Stomach (tissue), 19 donors: ENCODE measurements at places on chromosomes 6 and 20. TPM values are rescaled to one million over a fixed set of nuclear protein-coding genes. Genes with fewer than 3 reads are reported as not detected.
A peak's percentile ranks its signal among the peaks of the same experiment; 100 is the strongest.

Gene OR12D3
- total RNA-seq = not detected

DNA sequence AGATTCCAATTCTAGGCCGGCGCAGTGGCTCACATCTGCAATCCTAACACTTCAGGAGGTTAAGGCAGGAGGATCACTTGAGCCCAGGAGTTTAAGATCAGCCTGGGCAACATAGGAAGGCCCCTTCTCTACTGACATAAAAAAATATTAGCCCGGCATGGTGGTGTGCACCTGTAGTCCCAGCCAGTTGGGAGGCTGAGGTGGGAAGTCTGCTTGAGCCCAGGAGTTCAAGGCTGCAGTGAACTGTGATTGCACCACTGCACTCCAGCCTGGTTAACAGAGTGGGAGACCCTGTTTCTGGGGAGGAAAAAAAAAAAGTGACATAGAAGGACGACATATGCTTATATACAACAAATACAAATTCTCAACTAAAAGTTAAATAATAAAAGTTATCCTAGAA, 30.9 kb downstream of the B4GALT5 start:
- DNase-seq = no peak
- no peak overlapping the region for H3K27ac ChIP-seq
- H3K4me3 ChIP-seq = no peak overlapping the region
- H3K4me1 ChIP-seq = peaks cover 60% of the 10 kb centered on the region
- no peaks in the 10 kb centered on the region for H3K27me3 ChIP-seq

- H3K36me3 ChIP-seq = no peaks in the 10 kb centered on the region
- no peak for DNase-seq
- no peak overlapping the region for H3K27ac ChIP-seq
- peaks cover 14% of the 10 kb centered on the region for H3K4me1 ChIP-seq
- H3K27me3 ChIP-seq = no peaks in the 10 kb centered on the region
These were observed 33.3 kb downstream of the BLOC1S5 start for GRCh38 chr6:8030920-8031319.

GRCh38 chr6:148701375-148701774, 45.5 kb upstream of the UST start:
- no peak for DNase-seq
- no peaks in the 10 kb centered on the region for H3K27me3 ChIP-seq
- H3K4me3 ChIP-seq = peak overlapping the region; percentile 37

- no peaks in the 10 kb centered on the region for H3K36me3 ChIP-seq
- H3K4me3 ChIP-seq = no peak overlapping the region
- no peaks in the 10 kb centered on the region for H3K27me3 ChIP-seq
- no peaks in the 10 kb centered on the region for H3K4me1 ChIP-seq
- H3K27ac ChIP-seq = peak overlapping the region; percentile 52
- DNase-seq = no peak
These were observed 67.8 kb downstream of the SYTL3 start for GRCh38 chr6:158717341-158718330.

GRCh38 chr6:167090171-167090570, 32.7 kb upstream of the CCR6 start:
- H3K36me3 ChIP-seq = no peaks in the 10 kb centered on the region
- no peak overlapping the region for H3K4me3 ChIP-seq
- H3K27ac ChIP-seq = no peak overlapping the region

DNA sequence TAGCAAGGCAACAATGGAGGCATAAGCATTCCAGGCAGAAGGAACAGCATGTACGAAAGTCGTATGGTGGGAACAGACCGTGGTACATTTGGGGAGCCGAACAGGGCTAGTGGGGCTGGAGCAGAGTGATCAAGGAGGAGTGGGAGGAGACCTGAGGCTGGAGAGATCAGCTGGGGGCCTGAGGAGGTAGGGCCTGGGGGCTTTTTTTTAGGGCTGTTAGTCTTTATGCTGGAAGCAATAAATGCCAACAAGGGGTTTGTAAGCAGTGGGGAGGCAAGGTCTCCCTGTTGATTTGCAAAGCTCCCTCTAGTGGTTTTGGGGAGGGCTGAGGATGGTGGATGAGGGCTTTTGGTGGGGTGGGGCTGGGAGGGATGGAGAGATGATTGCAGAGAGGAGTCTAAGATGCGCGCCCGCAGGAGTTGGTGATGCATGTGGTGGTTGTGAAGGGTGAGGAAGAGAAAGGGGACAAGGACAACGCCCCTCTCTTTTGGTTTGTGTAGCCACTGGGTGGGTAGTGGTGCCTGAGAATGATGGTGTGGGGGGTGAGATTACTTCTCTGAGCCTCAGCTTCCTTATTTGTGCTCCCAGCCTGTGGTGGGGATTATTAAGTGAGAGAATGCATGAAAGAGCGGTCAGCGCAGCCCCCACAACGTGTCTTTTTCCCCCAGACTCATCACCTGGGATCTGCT, 74.1 kb upstream of the TOX2 start:
- H3K4me1 ChIP-seq = no peaks in the 10 kb centered on the region
- no peak overlapping the region for H3K27ac ChIP-seq
- no peak for DNase-seq

DNA sequence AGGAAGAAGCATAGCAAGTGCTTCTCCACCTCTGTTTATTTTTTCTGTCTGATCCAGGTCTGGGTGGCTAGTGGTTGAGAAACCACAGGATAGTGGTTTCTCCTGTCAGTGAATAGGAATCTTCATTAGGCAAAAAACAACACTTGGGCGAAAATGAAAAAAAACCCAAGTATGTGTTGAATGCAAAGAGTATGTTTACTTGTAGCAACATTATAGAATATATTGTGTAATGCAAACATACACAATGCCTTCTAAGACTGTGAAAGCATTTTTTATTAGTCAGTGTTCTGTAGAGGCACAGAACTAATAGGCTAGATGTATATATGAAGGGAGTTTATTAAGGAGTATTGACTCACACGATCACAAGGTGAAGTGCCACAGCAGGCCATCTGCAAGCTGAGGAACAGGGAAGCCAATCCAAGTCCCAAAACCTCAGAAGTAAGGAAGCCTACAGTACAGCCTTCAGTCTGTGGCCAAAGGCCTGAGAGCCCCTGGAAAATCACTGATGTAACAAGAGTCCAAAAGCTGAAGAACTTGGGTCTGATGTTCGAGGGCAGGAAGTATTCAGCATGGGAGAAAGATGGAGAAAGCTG, 111.1 kb downstream of the UST start:
- peaks cover 9% of the 10 kb centered on the region for H3K4me1 ChIP-seq
- no peaks in the 10 kb centered on the region for H3K27me3 ChIP-seq
- DNase-seq = no peak

Gene IL17F
- not detected for total RNA-seq

DNA sequence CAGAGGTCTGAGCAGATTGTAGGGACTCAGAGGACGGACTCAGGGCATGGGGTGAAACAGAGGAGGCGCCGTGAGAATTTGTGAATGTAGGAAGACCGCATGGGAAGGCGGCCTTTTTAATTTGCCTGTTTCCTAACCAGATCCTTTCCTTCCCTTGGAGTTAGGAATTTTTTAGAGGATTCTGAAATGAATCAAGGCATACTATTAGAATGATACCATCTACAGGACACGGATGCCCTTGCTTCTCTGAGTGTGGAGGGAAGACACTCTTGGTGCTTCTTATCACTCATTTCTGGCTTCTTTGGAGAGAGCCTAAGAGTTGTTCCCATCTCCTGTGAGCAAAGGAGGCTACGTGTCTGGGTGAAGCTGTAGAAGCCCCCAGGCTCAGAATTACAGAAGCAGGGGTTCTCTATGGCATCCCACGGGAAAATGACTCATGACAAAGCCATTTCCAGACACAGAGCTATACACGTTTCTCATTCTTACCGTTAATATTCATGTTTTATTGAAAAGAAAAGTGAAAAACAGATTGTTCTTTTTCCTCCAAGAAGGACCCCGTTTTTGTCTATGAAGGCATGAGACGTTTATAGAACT, 148.5 kb downstream of the EDN3 start:
- no peak overlapping the region for H3K4me3 ChIP-seq
- H3K27ac ChIP-seq = no peak overlapping the region
- peaks cover 27% of the 10 kb centered on the region for H3K27me3 ChIP-seq
- no peak for DNase-seq
- no peaks in the 10 kb centered on the region for H3K36me3 ChIP-seq
- H3K4me1 ChIP-seq = no peaks in the 10 kb centered on the region

DNA sequence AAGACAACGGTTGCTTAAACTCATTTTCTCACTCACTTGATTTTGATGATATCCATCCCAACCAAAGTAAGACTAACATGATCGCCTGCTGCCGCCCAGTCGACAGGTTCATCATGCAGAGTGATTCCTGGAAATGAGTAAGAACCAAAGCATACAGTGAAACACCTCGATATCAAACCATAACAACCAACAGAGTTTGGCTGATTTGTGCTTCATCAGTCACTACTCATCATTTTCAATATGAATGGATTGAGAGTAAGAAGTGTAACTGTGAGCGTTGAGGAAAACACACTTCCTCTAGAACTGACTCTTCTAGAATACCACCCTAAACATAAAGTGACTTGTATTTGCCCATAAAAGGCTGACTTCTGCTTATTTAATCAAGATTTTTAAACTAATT, 29.2 kb upstream of the ALDH8A1 start:
- DNase-seq = no peak
- H3K4me3 ChIP-seq = no peak overlapping the region
- H3K27ac ChIP-seq = no peak overlapping the region
- H3K36me3 ChIP-seq = peaks cover 69% of the 10 kb centered on the region
- no peaks in the 10 kb centered on the region for H3K4me1 ChIP-seq

Gene ATP6V1G2
- 0.87 TPM for total RNA-seq

Gene LKAAEAR1
- not detected for total RNA-seq

DNA sequence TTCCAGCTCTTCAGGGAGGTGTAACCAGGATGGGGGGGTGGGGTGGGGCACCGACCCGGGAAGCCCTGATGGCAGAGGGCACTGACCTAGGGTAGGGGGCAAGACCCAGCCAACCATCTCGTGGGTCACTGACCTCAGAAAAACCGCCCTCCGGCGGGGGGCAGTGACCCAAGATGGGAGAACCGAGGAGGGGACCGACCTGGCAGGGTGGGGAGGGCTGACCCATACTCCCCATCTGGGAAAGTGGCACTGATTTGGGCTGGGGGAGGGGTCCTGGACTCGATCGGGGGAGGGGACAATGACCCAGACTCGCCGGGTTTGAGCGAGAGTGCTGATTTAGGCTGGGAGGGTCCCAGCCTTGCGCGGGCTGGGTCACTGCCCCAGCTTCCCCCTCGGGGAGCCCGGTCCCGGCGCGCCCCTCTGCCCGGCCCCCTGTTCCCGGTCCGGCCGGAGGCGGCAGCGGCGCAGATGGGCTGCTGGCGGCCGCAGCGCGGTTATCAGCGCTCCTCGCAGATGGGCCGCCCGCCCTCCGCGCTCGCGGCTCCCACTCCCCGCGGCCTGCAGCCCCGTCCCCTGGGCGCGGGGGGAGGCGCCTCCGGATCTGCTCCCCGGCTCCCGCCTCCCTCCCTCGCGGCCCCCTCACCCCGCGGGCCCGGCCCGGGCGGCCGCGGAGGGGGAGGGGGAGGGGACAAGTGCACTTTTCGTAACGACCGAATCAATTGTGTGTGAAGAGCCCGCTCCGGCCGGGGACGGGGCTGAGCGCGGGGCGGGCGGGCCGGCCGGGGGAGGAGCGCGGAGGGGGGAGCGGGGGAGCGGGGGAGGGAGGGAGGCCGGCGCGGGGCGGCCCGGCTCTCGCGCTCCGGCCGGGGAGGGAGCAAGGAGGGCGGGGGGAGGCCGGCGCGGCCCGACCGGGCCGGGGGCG, 2.2 kb downstream of the NOL4L start:
- H3K4me1 ChIP-seq = peaks cover 33% of the 10 kb centered on the region
- no peaks in the 10 kb centered on the region for H3K36me3 ChIP-seq
- peak; percentile 79 for DNase-seq
- H3K4me3 ChIP-seq = peak overlapping the region; percentile 81

DNA sequence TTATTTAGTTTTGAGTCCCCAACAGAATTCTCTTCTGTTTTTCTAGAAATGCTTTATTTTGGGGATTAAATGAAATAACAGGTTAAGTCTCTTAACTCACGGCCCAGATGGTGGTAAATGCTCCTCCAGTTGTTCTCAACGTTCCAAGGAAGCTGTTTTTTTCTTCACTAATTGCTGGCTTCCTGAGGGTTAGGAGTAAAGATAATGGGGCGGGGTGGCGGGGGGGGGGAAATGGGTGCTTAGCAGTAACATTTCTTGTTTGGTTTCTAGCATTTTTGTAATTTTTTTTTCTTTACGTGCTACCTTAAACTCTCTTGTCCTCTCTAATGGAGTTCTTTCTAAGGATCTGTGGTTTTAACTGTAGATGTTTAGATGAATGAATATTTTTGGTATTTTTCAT, 2.2 kb downstream of the SRSF3 start:
- H3K4me1 ChIP-seq = peaks cover 45% of the 10 kb centered on the region
- H3K27ac ChIP-seq = peak overlapping the region; percentile 96
- H3K36me3 ChIP-seq = peaks cover 50% of the 10 kb centered on the region

DNA sequence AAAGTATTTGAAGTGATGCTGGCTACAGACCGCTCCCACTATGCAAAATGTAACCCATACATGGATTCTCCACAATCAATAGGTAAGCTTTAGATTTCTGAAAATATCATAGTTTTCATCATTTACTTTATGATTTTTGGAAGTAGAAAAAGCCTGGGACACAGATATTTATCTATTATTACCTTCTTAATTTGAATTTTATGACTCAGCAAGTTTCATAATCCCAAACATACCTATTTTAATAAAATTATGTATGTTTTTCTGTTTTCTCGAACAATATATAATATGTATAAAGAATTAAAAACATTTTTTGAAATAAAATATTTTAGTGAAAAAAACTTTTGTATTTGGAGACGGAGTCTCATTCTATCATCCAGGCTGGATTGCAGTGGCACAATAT, 21.6 kb downstream of the PCMT1 start:
- H3K4me1 ChIP-seq = peaks cover 4% of the 10 kb centered on the region
- H3K27me3 ChIP-seq = no peaks in the 10 kb centered on the region
- H3K4me3 ChIP-seq = no peak overlapping the region
- no peak overlapping the region for H3K27ac ChIP-seq
- DNase-seq = no peak

Gene GDAP1L1
- 1.5 TPM for total RNA-seq

DNA sequence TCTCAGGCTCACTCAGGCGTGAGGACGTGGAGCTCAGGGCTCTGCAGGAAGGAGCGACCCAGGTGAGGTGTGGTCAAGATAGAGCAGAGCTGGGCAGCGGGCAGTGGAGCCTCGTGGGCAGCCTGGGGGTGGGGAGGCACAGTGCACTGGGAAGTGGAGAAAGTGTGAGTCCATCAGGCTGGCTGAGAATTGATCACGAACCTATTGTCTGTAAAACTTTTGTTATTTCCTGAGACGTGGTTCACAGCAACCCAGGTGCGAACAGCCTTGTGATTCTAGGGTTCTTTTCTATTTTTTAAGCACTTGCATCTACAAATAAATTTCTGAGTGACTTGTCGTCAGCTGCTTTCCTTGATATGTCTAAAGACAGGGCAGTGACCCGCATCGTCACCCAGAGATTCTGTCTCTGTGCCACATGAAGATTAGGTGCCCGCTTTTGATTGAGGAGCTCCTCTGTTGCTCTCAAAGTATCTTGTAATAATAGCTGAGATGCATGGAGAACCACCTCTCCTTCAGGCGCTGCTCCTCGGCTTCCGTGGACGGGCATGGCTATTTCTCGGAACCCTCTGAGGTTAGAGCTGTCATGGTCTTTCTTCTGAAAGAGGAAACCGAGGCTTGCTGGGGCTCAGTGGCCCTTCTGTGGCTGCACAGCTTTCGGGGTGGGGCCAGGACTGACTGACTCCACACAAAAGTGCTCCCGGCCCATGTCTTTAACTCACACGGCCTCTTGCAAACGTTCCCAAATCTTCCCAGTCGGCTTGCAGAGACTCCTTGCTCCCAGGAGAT, 662 bp upstream of the CCR6 start:
- H3K27me3 ChIP-seq = peaks cover 23% of the 10 kb centered on the region
- no peaks in the 10 kb centered on the region for H3K4me1 ChIP-seq
- DNase-seq = no peak
- no peak overlapping the region for H3K4me3 ChIP-seq
- H3K27ac ChIP-seq = peak overlapping the region; percentile 31

Gene LY6G6F
- not detected for total RNA-seq
